ENCODE measurements at places on chromosomes 7 and 10. TPM values are rescaled to one million over a fixed set of nuclear protein-coding genes. Genes with fewer than 3 reads are reported as not detected.

MSMB gene
- polyA plus RNA-seq: not detected

- no peak for DNase-seq
Observed at GRCh38 chr10:74854610-74855009, 28.2 kb downstream of the KAT6B start.

- DNase-seq: no peak
Observed at GRCh38 chr7:158468700-158469296, 118.8 kb downstream of the PTPRN2 start.

DNA sequence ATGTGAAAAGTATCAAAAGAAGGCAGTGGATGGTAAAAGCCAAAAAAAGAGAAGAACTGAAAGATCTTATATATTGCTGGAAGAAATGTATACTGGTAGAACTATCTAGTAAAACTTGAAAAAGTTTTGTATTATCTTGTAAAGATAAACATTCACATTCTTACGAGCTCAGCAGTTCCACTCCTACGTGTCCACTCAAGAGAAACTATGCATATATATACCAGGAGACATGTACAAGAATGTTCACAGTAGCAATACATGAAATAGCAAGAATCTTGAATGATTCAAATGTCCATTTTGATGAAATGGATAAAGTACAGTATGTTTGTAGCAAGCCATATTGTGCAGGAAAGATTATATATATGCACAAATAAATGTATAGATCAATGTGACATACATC lies 155.0 kb downstream of the RNF133 start:
- DNase-seq: no peak

DNA sequence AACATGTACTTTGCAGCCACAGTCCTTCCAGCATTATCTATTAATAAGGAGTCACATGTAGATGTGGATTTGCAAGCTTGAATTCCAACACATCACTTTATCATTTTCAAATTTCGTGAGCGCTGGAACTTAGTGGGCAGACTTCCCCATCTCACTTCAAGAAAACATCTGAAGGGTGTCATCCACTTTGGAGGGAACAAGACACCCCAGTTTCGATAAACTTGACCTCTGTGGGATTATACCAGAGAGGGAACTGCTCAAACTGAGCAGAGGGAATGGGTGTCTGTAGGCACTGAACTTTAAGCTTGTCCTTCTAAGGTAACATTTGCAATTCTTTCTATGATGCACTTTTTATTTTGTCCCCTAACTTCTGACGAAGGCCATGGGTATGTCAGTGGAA lies 27.5 kb downstream of the ADRB1 start:
- DNase-seq: no peak

- DNase-seq: no peak
Observed at GRCh38 chr7:53744403-53744760, 708.9 kb downstream of the POM121L12 start.

Data from brain (organoid and tissue), 16 donors.